Ovary (tissue), 10 donors: ENCODE measurements at places on chromosomes 6 and 20. TPM values are rescaled to one million over a fixed set of nuclear protein-coding genes. Genes with fewer than 3 reads are reported as not detected.

SYS1 gene
- total RNA-seq: 32.2 TPM

L3MBTL3 gene
- total RNA-seq: 14.1 TPM

RBBP8NL gene
- total RNA-seq: not detected

ENPP1 gene
- 8.1 TPM for total RNA-seq

C20orf202 gene
- 0.30 TPM for total RNA-seq

GRM1 gene
- 0.24 TPM for total RNA-seq

SIRPD gene
- not detected for total RNA-seq

RNF39 gene
- total RNA-seq: 1.1 TPM

HCRTR2 gene
- 0.12 TPM for total RNA-seq

IPCEF1 gene
- 2.1 TPM for total RNA-seq

SLC22A16 gene
- 0.50 TPM for total RNA-seq

EYS gene
- not detected for total RNA-seq

RSPH9 gene
- total RNA-seq: 4.7 TPM

DNA sequence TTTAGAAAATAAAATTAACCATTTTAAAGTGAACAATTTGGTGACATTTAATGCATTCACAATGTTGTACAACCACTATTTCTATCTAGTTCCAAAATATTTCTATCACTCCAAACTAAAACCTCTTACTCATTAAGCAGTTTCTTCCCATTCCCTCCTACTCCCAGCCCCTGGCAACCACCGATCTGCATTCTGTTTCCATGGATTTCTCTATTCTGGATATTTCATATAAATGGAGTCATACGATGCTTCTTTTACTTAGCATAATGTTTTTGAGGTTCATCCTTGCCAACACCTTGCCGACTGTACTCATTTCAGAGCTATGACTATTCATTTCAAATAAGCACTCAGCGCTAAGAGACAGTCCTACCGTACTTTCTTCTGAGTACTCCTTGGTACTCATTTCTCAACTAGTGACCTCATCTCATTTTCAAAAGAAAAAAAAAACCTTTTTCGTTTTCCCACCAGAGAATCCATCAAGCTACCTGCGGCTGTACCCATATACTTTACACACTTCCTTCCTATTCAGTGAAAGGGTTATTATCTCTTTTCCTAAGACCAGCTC, 259.2 kb downstream of the UTRN start:
- H3K4me3 ChIP-seq: no peak overlapping the region
- no peaks in the 10 kb centered on the region for H3K4me1 ChIP-seq
- H3K27ac ChIP-seq: no peak overlapping the region
- H3K27me3 ChIP-seq: no peaks in the 10 kb centered on the region
- no peaks in the 10 kb centered on the region for H3K36me3 ChIP-seq

- H3K36me3 ChIP-seq: no peaks in the 10 kb centered on the region
- no peaks in the 10 kb centered on the region for H3K27me3 ChIP-seq
- H3K27ac ChIP-seq: no peak overlapping the region
- no peaks in the 10 kb centered on the region for H3K4me1 ChIP-seq
- H3K4me3 ChIP-seq: no peak overlapping the region
- no peak for DNase-seq
These were observed 160.3 kb downstream of the KIF16B start for GRCh38 chr20:16412906-16413305.

DNA sequence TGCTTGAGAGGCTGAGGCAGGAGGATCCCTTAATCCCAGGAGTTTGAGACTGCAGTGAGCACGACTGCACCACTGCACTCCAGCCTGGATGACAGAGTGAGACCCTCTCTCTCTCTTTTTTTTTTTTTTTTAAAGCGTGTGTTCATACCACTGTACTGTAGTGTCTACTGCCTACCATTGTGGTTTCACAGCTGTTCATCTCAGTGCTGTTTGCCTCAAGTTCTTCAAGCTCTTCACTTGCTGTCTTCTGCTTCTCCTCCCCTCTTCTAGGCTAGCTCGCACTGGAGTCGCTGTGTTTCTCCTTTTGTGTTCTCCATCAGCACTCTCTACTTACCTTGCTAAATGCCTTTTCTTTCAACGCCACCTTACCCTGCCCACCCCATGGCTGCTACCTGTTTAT, 7.4 kb downstream of the FOXO3 start:
- H3K4me1 ChIP-seq: peaks cover 9% of the 10 kb centered on the region
- no peaks in the 10 kb centered on the region for H3K27me3 ChIP-seq
- H3K4me3 ChIP-seq: no peak overlapping the region
- H3K27ac ChIP-seq: no peak overlapping the region
- H3K36me3 ChIP-seq: no peaks in the 10 kb centered on the region
- no peak for DNase-seq

DNA sequence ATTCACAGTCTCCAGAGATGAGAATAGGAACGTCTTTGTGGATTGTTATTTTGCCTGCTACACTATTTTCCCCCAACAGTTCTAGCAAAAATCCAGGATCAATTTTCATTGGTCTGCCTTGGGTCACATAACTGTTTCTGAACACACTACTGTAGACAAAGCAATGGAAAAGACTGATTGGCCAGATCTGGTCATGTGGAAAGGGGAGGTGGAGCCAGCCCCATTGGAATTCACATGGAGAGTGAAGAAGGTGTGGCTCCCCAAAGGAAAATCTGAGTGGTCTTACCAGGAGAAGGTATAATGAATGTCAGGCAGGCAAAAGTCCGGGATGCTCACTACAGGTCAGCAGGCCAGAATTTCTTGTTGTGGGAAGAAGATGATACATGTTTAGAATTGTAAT, 9.5 kb upstream of the TP53RK start:
- no peak overlapping the region for H3K27ac ChIP-seq
- H3K4me1 ChIP-seq: no peaks in the 10 kb centered on the region
- H3K36me3 ChIP-seq: no peaks in the 10 kb centered on the region
- DNase-seq: no peak
- H3K27me3 ChIP-seq: no peaks in the 10 kb centered on the region

GRCh38 chr6:110178626-110179405, 654 bp downstream of the WASF1 start:
- H3K27ac ChIP-seq: peak overlapping the region; percentile 86
- no peaks in the 10 kb centered on the region for H3K36me3 ChIP-seq
- H3K4me3 ChIP-seq: peak overlapping the region; percentile 75
- peaks cover 12% of the 10 kb centered on the region for H3K4me1 ChIP-seq
- H3K27me3 ChIP-seq: no peaks in the 10 kb centered on the region
- DNase-seq: peak; percentile 66

DNA sequence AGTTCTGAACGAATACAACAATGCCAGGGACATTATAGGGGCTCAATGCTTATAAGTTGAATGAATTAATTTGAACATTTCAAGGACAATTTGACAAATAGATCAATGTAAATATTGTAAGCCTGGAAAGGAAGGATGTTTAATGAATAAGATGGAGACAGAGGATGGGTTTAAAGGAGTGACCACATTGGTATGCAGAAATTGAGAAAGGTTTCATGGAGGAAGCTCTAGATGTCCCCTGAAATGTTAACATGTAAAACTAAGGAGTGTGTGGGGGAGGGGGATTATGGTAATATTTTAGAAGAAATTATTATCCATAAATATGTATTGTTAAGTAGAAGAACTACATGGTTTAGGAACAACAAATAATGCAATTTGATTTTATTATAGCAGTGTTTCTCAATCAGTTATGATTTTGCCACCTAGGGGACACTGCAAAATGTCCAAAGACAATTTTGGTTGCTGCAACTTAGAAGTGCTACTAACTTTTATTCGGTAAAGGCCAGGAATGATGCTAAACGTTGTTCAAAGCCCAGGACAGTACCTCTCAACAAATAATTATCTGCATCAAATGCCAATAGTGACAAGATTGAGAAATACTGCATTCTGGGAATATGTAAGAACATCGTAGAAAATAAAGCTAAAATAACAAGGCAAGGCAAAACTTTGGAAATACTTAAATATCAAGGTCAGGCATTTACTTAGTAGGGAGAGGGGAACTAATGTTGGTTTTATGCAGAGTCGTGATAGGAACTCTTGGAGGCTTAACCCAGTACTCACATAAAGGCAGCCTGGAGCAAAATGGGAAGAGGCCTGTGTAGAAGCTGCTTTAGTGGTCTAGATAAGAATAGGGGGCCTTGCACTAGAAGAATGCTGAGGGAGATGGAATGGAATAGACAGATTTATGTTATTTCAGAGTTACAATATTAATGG, 686.9 kb upstream of the CITED2 start:
- no peak overlapping the region for H3K4me3 ChIP-seq
- H3K4me1 ChIP-seq: peaks cover 10% of the 10 kb centered on the region
- H3K36me3 ChIP-seq: no peaks in the 10 kb centered on the region
- no peak overlapping the region for H3K27ac ChIP-seq
- DNase-seq: no peak

GRCh38 chr6:137808836-137809315, 58.2 kb upstream of the TNFAIP3 start:
- H3K27ac ChIP-seq: no peak overlapping the region
- H3K27me3 ChIP-seq: no peaks in the 10 kb centered on the region
- no peak for DNase-seq
- H3K4me3 ChIP-seq: no peak overlapping the region
- H3K4me1 ChIP-seq: peaks cover 13% of the 10 kb centered on the region

DNA sequence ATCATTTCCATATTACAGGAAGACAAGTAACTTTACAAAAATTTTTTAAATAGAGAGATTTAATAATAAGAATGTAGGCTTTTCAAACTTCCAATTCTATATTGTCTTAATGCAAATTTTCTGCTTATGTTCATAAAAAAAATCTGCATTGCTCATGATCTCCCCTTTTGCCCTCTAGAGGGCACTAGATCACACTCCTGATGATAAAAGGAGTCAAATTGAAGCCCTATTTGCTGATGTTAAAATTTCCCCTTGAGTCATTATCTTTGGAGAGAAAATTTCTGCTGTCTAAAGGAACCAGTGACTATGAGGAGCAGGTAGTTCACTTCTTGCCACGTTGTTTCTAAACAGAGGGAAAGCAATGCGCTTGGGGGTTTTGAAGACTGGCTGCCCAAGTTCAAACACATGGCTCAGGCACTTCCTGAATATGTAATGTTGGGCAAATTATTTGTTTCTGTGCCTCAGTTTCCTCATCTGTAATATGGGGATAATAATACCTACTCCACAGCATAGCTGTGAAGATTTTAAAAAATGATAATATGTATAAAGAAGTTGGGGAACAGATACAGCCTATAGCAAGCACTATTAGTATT, 874.2 kb downstream of the TFAP2A start:
- H3K36me3 ChIP-seq: no peaks in the 10 kb centered on the region
- H3K27ac ChIP-seq: no peak overlapping the region
- no peak for DNase-seq
- no peak overlapping the region for H3K4me3 ChIP-seq

- peaks cover 2% of the 10 kb centered on the region for H3K4me1 ChIP-seq
- H3K36me3 ChIP-seq: no peaks in the 10 kb centered on the region
- no peak for DNase-seq
- no peak overlapping the region for H3K27ac ChIP-seq
- H3K4me3 ChIP-seq: no peak overlapping the region
These were observed 12.1 kb upstream of the PFDN4 start for GRCh38 chr20:54195483-54196472.

DNA sequence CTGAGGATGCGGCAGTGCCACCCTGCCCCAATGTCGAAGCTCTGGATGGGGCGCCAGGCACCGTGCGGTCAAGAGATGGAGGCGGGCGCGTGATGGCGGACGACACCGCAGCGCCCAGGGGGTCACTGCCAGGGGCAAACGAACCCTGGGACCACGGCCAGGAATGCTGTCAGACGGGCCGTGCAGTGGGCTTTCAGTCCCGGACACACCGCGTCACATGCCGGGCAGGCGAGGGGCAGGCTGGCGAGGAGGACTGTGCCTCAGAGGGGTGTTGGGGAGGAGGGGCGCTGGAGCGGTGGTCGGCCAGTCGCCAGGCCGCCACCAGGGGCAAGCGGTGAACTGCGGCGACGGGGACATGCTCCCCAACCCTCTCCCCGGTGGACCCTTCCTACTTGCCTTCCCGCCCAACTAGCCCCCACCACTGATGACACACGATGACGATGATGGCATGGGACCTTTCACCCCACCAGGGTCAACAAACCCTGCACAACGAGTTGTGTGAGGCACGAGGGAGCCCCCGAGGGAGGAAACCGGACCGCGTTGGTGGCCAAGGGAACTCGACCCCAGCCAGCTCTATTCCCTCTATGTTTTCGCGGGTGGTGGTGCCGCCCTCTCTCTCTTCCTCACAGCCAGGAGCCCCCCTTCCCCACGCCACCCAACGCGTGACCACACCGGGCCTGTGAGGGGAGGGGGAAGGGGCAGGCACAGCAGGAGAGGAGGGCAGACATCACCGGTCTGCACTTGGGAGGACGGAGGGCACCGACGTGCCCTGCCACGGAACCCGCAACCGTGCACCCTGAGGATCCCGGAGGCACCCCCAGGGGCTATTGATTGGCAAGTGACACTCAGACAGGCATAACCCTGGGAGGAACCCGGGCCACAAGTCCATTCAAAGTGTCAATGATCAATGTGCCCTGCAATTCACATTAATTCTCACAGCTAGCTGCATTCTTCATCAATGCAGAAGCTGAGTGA, 1960.9 kb upstream of the DEFB115 start:
- H3K27me3 ChIP-seq: no peaks in the 10 kb centered on the region
- peak; percentile 25 for DNase-seq
- no peak overlapping the region for H3K27ac ChIP-seq

- peaks cover 3% of the 10 kb centered on the region for H3K4me1 ChIP-seq
- DNase-seq: no peak
- H3K27ac ChIP-seq: no peak overlapping the region
These were observed 1.7 kb downstream of the PREX1 start for GRCh38 chr20:48826069-48826468.

- no peak for DNase-seq
- no peak overlapping the region for H3K27ac ChIP-seq
- no peak overlapping the region for H3K4me3 ChIP-seq
These were observed 840.0 kb downstream of the FRK start for GRCh38 chr6:115220551-115221159.

DNA sequence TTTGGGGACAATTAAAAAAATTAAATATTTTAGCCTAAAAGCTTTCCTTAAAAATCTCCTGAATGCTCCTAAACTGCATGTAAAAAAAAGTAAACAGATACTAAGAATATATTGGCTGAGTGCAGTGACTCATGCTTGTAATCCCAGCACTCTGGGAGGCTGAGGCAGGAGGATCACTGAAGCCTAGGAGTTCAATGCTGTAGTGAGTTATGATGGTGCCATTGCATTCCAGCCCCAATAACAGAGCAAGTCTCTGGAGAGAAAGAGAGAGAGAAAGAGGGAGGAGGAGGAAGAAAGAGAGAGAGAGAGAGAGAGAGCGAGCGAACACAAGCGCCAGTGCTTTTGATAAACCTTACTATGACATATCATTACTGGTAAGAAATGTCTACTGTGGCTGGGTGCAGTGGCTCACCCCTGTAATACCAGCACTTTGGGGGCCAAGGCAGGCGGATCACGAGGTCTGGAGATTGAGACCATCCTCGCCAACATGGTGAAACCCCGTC, 58.8 kb downstream of the FKBP5 start:
- no peak overlapping the region for H3K27ac ChIP-seq
- H3K27me3 ChIP-seq: no peaks in the 10 kb centered on the region
- H3K36me3 ChIP-seq: no peaks in the 10 kb centered on the region

GRCh38 chr20:21436205-21436604, 38.9 kb upstream of the NKX2-4 start:
- no peak overlapping the region for H3K27ac ChIP-seq
- H3K4me1 ChIP-seq: no peaks in the 10 kb centered on the region
- no peaks in the 10 kb centered on the region for H3K36me3 ChIP-seq
- no peak for DNase-seq
- H3K4me3 ChIP-seq: no peak overlapping the region
